ENCODE measurements at places on chromosomes 11 and 22.

DNA sequence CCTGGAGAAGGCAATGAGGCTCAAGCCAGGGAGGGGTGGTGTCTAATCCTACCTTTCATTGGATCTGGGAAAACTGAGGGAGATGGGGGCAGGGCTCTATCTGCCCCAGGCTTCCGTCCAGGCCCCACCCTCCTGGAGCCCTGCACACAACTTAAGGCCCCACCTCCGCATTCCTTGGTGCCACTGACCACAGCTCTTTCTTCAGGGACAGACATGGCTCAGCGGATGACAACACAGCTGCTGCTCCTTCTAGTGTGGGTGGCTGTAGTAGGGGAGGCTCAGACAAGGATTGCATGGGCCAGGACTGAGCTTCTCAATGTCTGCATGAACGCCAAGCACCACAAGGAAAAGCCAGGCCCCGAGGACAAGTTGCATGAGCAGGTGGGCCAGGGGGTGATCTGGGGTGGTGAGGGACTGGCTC is at the start of gene FOLR1:
Gene FOLR1 (plus strand): TSS at position 180 of the 421 bp plus-strand sequence. CDS start 34 bp downstream, at position 214.
- DNase-seq, result no peak

GRCh38 chr11:119028346-119029068 is 2.2 kb downstream of the SLC37A4 start:
- DNase-seq, result no peak

GRCh38 chr11:95728790-95729189 is 60.8 kb downstream of the FAM76B start:
- DNase-seq, result no peak

DNA sequence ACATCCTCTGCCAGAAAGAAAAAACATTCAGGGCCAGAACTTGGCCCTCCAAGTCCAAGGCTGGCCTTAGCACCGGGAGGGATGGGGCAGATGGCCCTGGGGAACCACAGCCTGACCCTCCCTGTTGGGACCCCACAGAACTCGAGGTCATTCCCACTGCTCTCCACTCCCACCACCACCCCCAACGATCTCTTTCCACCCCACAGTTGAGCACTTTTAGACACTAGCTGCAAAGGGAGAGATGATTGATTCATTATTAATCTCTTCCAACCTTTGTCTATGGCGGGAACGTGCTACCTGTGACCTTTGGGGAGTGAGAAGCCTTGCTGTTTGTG is 869.7 kb downstream of the BRD1 start:
- no peak for DNase-seq

DNA sequence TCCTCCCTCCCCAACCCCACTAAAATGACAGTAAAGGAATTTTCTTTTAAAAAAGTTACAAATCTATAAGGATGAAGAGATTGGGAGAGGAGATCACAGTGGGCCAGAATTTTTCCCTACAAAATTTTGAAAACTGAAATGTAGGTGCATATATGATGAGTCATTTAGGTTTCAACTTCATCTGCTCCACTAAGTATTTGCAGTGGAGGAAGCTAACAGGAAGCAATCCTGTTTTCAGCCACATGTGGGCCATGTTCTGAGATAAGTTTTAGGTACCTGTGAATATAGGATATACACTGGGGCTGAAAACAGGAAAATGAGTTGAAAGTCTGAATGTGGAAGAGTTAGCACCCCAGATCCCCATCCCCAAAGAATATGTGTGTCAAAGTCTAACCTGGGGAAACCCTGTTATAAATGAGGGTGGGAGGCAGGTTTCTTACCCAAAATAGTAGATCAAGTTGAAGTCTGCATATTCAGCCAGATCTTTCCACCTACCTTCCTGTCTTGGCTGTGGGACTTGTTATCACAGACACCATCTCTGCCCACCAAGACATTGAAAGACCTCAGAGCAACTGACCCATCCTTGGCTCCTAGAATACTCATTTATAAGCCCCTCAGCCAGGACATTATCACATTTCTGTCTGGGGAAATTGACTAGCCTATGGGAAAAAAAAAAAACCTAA is 87.3 kb downstream of the PACS1 start:
- DNase-seq, result no peak

DNA sequence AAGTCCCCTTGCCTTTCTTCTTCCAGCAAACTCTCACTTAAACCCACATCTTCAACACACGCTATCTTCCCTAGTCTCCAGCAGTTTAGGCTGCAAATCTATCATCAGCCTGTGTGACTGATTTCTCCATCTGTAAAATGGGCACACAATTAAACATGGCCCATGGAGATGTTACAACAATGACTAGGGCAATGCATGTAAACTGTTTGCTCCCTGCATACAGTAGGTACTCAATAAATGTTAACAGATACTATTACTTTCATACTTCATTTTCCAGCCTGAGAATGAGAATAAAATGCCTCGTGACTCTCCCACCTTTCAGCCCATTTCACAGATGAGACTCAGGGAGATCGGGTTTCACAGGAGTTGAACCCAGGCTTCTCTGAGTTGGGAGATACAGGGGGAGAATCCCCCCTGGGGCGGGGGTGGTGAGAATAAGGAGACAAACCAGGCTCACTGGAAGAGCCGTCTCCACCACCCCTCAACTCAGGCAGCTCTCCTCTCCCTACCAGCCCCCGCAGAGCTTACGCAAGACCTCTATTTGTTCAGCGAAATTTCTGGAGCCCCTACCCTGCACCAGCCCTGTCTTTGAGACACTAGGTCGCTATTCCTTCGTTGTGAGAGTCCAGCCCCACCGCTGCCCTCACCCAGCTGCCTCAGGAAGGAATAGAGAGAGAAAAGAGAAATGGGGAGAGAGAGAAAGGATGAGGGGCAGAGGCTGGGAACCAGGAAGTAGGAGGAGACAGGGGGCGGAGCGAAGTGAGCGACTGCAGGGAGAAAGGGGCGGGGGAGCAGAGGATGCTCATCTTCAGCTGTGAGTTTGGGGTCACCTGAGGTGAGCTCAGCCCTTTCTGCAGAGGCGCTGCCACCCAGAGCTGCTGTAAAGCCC is 42.1 kb upstream of the KLHL35 start:
- no peak for DNase-seq

- no peak for DNase-seq
Measured at GRCh38 chr22:19783586-19784383, 23.2 kb downstream of the TBX1 start.

GRCh38 chr11:125304876-125305275 is 140.3 kb downstream of the PKNOX2 start:
- no peak for DNase-seq

- no peak for DNase-seq
Measured at GRCh38 chr11:10017911-10018310, 276.1 kb downstream of the SBF2 start.

- DNase-seq, result no peak
Measured at GRCh38 chr22:24486501-24486921, 8.6 kb upstream of the UPB1 start.

DNA sequence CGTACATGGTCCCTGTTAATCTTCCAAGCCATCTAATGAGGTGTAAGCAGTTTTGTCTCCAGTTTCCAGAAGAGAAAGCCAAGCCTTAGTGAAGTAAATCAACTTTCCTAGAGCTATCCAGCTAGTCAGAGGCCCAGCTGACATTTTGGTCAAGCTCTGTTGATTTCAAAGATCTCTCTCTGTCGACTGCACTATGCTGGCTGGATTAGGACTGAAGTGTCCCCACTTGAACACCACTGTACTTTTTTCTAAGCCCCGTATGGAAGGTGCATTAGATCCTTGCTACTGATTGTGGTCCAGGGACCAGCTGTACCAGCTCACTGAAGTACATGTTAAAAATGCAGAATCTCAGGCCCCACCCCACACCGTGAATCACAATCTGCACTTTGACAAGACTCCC is 176.5 kb upstream of the NAV2 start:
- DNase-seq, result no peak

DNA sequence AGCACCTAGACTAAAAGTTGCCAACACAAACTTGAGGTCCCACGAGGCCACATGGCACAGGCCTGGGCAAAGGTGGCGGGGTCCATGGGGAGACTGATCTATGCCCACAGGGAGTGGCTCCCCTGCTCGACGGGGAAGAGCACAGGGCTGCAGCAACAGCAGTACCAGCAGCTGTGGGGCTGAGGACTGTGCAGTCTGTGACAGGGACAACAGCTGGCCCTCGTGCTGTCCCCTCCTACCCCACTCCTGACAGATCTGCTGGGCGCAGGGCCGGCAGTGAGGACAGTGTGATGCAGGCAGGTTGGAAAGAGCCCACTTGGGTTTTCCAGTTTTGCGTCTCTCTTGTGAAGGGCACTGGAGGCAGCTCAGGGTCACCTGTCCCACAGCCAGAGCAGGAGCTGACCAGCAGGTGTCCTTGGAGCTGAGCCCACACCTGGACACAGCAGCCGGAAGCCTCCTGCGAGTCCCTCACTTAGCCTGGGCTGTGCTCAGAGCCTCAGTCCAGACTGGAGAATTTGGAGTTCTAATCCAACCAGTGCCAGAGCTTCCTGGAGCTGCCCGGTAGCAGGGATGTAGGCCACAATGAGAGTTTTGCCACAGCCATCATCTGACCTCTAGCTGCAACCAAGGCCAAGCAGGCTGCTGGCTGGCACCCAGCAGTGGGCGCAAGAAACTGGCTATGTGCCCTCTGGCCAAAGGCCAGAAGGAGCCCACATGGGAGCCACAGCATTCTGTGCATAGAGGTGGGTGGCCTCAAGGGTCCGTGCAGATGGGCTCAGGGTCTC is 3.6 kb upstream of the GAS2L1 start:
- DNase-seq, result no peak

DNA sequence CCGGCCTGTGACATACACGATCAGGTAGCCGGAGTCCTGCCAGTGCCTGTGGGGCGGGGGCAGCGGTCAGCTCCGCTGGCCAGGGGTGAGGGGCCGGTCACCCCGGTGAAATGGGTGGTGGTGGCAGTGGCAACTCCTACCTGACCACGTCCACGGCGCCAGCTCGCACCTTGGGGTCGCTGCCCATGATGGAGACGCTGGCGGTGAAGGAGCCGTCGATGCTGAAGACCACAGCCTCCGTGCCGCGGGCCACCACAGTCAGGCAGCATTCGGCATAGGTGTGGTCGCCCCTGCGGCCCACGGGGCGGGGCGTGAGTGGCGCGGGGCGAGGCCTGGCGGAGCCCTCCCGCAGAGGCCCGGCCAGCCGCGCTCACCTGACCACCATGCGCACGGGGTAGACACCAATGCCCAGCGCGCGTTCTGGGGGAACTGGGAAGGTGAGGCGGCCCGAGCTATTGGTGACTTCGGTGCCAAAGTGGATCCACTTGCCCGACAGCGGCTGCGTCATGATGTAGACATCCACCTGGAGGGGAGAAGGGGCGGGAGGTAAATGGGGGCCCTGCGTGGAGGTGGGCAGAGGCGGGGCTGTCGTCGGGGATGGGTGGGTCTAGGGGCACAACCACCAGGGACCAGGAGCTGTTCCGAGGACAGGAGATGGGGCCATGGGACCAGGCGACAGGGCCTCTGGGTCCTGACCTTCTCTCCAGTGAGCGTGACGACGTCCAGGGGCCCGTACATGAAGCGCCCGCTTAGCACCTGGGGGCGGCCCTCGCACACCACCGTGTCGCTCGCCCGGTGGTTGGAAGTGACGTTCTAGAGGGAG is 10.9 kb downstream of the AIP start:
- no peak for DNase-seq

GRCh38 chr11:63813563-63814382 is 517 bp downstream of the SPINDOC start:
- DNase-seq, result no peak

DNA sequence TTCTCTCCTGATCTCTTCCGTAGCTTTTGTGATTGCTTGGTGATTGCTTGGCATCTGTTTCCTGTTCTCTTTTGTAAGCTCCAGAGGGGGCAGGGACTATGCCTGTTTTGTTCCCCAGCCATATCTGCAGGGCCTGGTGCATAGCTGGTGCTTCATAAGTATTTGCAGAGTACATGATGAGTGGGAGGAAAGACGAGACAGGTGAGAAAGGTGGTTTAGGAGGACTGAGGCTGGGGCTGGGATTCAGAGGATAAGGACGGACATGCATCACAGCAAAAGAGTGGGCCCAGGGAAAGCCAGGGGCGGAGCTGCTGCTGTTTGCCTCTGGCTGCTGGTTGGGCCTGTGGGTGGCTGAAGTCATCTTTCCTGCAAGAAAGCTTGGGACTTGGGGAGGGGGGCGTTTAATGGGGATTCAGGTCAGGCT is 62.4 kb downstream of the DSCAML1 start:
- no peak for DNase-seq

DNA sequence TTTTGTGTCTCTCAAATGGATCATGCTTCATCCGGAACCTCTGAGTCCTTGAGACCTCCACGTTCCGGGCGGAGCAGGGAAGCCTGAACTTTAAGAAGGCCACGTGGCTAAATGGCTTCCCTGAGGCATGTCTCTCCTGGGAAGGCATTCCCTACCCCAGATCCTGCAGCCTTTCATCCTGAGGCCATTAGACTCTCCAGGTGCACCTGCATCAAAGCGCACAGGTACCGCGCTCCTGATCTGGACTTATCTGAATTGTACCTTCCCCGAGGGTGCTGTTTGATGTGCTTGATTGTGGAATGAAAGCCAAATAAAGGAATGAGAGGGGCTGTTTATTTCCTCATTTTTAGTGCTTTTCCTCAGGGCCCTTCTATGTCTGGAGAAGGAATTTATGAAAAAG is 22.5 kb downstream of the C22orf31 start:
- no peak for DNase-seq

DNA sequence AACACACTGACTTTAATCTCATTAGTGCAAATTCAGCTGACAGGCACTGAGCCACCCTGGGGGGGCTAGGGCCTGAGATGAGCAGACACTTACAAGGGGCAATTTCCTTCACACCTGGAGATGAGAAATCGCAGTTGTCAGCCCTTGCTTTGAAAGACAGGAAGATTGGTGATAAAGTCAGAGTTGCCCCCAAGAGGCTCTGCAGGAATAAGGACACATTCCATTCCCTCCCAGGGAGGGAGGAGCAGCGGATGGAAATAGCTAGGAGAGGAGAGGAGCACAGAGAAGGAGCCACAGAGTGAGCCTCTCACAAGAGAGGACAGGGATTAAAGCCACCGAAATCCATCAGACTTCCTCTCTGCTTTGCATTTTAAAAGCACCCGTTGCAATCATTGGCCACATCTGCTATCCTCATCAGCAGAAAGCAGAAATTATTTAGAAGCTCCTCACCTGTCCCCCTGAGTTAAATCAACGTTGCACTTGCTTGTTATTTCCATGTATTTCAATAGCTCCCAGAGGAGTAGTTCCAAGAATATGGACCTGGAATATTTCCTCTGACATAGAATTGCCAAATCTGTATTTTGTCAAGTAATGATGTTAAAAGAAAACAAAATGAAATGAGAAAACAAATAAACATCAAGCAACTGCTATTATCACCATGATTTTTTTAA is 213.7 kb downstream of the BARX2 start:
- no peak for DNase-seq

GRCh38 chr22:17802822-17803221 is 28.6 kb upstream of the BID start:
- DNase-seq, result no peak

- DNase-seq, result no peak
Measured at GRCh38 chr22:40423310-40423688, 52.9 kb downstream of the SGSM3 start.

DNA sequence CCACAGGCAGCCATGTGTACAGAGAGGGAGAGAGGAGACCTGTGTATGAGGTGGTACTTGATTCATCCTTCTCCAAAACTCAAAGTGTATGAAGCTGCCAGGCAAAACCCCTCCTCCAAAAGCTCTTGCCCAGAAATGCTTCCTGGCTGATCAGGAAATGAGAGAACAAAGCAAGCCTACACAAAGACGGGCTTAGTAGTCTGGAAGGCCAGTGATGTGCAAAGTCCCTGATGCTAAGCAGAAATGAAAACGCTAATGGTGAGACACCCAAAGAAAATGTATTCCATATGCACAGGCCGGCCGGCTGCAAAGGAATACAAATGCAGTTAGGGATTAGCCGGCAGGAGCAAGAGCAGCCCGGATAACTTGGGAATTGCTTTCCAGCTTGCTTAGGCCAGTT is 234.9 kb upstream of the CADM1 start:
- DNase-seq, result no peak
